GM18507 (cell line): ENCODE measurements at places on chromosomes 5 and 9.

- DNase-seq: no peak
These were observed 621 bp upstream of the GCNT4 start for GRCh38 chr5:75053054-75053303.

- no peak for DNase-seq
These were observed 266.3 kb downstream of the RAB3C start for GRCh38 chr5:58849223-58849622.

DNA sequence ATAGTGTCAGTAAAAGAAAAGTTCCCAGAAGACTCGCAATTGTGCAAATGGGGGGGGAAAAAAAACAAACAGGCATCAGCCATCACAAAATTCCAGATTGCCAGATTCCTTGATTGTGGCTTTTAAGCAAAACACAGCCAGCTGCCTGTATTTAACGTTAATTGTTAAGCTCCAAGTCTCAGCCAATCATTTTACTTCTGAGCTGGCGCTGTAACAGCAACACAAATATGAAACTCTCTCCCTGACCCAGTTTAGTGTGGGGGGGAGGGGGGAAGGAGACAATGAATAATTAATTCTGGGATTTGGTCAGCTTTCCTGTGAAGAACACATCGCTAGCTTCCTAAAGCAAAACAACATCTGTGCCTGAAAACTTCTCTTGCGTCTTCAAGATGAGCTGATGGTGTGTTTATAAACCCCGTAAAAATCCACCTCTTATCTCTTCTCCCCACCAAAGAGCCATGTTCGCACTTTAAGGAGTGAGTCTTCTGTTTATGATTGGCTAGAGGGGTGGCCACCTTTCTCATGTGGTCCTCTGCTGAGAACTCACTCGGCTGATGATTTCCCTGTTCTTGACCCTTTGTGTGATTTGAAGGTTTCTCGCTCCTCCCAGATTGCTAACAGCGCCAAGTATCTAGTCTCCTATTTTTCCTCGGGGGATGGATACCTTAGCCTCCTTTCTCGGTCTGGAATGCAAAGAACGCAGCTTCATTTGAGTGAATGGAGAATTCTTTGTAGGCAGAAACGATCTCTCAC, 160.2 kb upstream of the DAPK1 start:
- no peak for DNase-seq

DNA sequence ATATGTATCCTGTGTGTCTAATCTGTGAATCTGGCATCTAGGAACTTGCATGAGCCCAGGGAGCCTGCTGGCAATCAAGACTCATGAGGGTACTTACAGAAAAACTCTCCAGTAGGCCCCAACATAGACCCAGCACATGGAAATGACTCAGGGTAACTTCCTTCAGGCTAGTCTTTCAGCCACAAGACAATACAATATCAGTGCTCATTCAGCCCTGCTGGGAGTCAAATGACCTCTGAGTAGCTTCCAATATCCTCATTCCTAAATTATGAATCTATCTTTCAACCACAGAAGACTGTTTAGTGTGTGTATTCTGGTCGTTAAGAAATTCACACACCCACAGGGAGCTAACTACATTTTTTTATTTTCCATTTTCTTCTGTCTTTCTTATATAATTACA, 1273.0 kb downstream of the EFNA5 start:
- no peak for DNase-seq

- no peak for DNase-seq
These were observed 129.9 kb downstream of the TLE4 start for GRCh38 chr9:79701651-79702050.

DNA sequence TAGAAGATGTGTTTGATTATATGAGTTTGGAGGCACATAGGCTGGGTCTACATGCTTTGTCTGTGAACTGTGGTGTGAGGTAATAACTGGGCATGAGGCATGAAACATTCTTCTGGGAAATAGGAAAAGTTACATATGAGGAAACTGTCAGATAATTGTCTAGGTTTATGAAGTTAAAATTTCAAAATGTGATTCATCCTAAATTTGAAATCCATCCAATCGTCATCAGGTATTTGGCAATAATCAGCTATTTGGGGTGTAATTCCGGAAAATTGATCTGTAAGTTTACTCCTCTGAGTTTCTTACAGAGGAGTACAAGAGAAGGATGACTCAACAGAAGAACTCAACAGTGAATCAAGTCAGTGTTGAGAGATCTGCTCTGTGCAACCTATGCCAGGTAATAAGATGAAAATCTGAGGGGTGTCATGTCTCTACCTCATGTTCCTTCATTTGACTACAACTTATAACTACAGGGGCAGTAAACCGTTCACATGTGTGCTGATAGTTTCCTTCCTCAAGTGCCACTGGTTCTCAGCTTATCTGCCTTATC, 1171.6 kb upstream of the CDH18 start:
- no peak for DNase-seq
